ENCODE measurements at places on chromosomes 7 and 10. TPM values are rescaled to one million over a fixed set of nuclear protein-coding genes. Genes with fewer than 3 reads are reported as not detected.

Gene MYO3A
- total RNA-seq, result not detected

Gene CCDC3
- 0.93 TPM for total RNA-seq

Gene JAKMIP3
- total RNA-seq, result 1.1 TPM

Gene MARCHF5
- 35.2 TPM for total RNA-seq

Gene SUN1
- total RNA-seq, result 86.5 TPM

Gene OR2A42
- total RNA-seq, result not detected

Gene PHYHIPL
- total RNA-seq, result 0.16 TPM

Gene SRRM3
- total RNA-seq, result 12.6 TPM

Gene MOGAT3
- not detected for total RNA-seq

Gene MTG1
- 49.7 TPM for total RNA-seq

Gene RNF148
- not detected for total RNA-seq

Gene RBM20
- total RNA-seq, result 3.3 TPM

Gene GTPBP10
- 24.5 TPM for total RNA-seq

Gene BPGM
- 16.3 TPM for total RNA-seq

Gene NEUROD6
- not detected for total RNA-seq

Gene PRSS2
- total RNA-seq, result not detected

Gene VPS37D
- 4.8 TPM for total RNA-seq

Gene GPR26
- not detected for total RNA-seq

Gene ANKRD7
- total RNA-seq, result 0.09 TPM

Gene DNAJB9
- 11.8 TPM for total RNA-seq

Gene STAG3
- total RNA-seq, result 0.37 TPM

Gene RSU1
- 84.9 TPM for total RNA-seq

Gene PPP1R17
- total RNA-seq, result not detected

Gene UPF2
- 13.3 TPM for total RNA-seq

Gene SFTPD
- 0.31 TPM for total RNA-seq

Gene HOXA10
- total RNA-seq, result 6.3 TPM

Gene MGAM2
- total RNA-seq, result 0.01 TPM

Gene SORCS1
- not detected for total RNA-seq

Gene ZMIZ2
- 31.6 TPM for total RNA-seq

Gene MET
- total RNA-seq, result 102 TPM

Gene TAC1
- total RNA-seq, result not detected
